LNCaP clone FGC (cell line): ENCODE measurements at places on chromosomes 1 and 21.

DNA sequence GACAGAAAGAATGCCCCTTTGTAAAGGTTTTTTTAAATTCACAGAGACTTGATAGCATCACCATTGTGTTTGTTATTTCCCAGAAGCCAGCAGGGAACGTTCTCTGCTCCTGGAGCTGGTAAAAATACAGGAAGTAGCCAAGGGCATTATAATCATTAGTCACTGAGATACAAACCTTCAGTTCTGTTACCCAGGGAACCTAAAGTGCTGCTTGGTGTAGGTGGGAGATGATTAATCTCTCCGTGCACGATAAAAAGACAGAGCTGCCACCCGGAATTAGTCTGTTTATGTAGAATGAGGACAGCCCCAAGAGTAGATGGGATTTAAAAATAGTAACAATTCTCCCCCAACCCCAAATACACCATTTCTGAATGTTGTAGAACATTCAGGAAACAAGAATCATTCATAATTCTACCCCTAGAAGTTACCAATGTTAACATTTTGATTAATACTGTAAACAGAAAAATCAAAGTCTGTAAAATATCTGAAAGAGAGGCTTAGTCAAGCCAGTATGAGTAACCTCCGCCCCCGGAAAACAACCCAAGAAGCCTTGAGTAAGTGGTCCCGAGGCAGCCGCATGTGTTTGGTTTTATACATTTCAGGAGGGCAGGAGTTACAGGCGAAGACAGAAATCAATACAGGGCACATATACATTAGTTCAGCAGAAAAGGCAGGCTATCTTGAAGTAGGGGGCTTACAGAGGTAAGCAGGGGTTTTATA is 45.3 kb upstream of the CTBS start:
- DNase-seq = no peak

GRCh38 chr1:209539576-209539975 is 43.9 kb upstream of the CAMK1G start:
- DNase-seq = no peak

DNA sequence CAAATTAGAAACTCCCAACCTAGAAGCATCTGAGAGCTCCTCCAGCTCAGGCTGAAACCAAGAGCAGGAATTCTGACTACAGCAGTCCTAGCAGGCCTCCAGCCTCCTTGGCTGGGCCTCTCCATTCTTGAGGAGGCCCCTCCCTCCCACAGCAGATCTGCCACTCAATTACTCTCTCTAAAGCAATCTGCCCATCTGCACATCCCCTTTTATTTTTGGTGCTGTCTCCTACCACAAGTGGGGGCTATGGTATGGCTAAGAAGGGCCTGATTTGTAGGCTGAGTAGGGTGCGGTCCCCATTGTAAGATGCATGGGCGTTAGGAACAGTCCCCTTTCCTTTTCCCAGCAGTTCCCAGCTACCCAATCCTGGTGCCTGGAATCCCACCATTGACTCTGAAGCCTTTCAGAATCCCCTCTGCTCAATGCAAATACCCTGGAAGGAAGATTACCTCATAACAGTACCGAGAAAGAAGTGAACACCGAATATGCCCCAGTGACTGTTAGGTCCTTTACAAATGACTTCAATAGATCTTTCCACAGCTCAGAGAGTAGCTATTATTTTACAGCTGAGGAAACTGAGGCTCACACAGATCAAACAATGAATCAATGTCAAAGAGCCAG is 11.6 kb upstream of the TTC39A start:
- no peak for DNase-seq

GRCh38 chr1:47031059-47031458 is 7.6 kb downstream of the CYP4X1 start:
- DNase-seq = peak; percentile 89

DNA sequence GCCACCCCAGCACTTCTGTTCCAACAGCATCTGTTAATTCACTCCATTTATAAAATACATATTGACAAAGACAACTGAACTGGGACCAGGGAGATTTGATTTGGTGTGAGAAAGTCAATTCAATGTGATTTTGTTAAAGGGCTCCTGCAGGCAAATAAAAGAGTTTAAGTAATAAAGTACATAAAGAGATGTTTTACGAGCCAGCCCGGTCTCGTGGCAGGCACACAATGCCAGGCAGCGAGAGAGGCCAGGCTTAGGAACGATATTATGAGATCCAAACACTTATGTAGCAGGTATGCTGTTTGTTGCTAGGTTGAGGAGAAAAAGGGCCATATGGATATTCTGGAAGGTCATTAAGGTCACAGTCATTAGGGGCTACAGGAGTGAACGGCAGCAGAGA is 227.1 kb downstream of the KCTD3 start:
- peak; percentile 52 for DNase-seq

DNA sequence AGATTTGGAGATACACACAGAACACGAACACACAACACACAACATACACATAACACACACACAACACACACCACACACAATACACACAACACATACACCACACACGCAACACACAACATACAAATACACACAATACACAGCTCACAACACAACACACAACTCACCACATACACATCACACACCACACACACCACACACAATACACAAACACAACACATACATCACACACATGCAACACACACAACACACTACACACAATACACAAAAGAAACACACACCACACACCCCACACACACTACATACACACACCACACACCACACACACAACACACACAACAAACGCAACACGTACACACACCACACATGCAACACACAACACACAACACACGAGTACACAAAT is 29.1 kb upstream of the C1orf174 start:
- DNase-seq = no peak

GRCh38 chr1:167808104-167808503 is 86.3 kb downstream of the MPZL1 start:
- no peak for DNase-seq

- no peak for DNase-seq
These were observed 89.5 kb upstream of the C1orf21 start for GRCh38 chr1:184297244-184297750.

DNA sequence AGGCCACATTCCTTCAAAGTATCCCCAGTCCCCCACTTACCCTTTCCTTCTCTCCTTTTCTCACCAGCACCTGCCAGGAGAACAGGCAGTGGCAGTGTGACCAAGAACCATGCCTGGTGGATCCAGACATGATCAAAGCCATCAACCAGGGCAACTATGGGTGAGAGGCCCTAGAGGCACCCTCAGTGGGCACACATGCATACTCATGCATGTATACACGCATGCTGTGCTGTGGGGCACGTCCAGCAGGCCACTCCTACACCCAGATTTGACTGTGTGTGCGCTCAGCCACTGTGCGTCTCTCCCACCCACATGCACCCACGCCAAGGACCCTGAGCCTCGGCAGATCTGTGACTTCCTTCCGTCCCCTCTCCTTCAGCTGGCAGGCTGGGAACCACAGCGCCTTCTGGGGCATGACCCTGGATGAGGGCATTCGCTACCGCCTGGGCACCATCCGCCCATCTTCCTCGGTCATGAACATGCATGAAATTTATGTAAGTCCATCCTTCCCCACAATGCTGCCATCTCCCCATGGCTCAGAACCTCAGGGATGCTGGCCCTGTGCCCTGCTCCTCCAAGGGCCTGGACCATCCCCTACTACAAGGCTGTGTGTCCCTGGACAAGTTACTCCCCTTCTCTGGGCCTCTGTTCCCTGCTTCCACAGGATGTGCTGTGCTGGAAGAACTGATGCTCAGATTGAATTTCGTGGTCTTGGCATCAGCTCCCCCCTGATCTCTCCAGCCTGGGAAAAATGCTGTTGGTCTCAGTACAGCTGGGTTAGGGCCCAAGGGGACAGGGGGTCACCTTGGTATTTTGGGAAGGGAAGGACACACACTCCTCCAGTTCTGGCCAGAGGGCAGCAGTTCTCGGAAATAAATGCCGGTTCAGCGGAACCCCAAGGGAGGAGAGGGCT is 7.0 kb downstream of the TINAGL1 start:
- DNase-seq = no peak

DNA sequence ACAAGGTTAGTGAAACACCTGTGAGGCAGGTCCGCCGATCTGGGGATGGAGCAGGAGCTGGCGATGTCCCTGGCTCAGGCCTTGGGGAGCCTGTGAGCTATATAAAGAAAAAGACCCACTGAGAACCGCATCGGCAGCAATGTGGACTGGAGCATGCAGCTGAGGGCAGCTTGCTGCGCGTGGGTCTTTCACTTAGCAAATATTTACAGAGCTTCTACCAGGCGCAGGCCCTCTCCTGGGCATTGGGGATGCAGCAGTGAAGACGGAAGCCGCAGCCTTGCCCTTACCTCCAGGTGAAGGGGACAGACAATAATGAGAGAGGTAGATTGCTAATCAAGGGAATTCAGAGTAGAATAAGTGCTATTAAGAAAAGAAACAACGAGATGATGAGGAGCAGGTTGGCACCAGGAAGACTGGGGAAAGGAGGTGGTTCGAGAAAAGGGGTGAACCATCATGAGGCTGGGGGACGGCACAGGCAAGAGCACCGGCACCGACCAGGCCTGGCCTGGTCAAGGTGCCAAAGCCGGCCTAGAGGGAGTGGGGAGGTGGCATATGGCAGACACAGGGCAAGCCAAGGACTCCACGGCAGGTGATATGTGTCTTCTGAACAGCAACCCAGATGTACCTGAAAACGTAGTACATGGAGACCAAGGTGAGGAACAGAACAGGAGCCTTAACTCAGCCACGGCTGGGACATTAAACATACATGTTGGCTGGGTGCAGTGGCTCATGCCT is 60.7 kb upstream of the PAX7 start:
- DNase-seq = no peak

- DNase-seq = peak; percentile 60
These were observed 37.6 kb downstream of the ALG6 start for GRCh38 chr1:63405021-63405420.

- no peak for DNase-seq
These were observed 2.2 kb downstream of the ACAP3 start for GRCh38 chr1:1305300-1306069.
